LHCN-M2 (cell line): ENCODE measurements at places on chromosomes 16 and 17. TPM values are rescaled to one million over a fixed set of nuclear protein-coding genes. Genes with fewer than 3 reads are reported as not detected.

The PLSCR3 gene
- 38.1 and 54.4 TPM in 2 replicates for total RNA-seq

DNA sequence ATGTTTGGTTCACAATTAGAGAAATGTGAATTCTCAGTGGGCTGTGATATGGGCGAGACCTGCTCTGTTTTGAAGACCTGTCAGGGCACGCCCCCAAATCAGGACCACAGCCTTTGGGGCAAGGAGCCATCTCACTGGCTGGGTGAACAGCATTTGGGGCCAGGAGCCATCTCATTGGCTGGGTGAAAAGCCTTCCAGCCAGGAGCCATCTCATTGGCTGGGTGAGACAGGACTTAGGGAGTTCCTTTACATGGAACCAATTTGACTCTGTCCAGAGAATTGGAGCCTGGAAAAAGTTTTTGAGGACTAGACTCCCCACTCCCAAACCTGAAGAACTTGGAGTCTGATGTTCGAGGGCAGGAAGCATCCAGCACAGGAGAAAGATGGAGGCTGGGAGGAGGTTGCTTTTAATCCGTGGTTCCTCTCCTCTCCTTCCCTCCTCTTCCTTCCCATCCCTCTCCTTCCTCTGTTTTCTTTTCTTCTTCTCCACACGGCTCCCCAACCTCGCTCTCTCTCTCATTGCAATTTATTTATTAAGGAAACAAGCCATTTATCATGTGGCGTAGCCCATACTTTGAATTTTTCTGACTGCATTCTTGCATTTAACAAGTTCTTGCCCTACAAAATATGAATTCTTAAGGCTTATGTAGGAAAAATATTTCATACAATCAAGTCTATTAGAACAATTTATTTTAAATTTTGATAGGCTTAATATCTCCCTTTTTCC, 19.7 kb downstream of the FOXL1 start:
- DNase-seq: no peak

- no peak for DNase-seq
Measured at GRCh38 chr16:12611006-12611477, 192.6 kb downstream of the CPPED1 start.

- DNase-seq: peak; percentile 53
Measured at GRCh38 chr16:25155553-25156460, 44.3 kb downstream of the LCMT1 start.

GRCh38 chr17:42111871-42112551, 503 bp downstream of the DHX58 start:
- peak; percentile 64 for DNase-seq

GRCh38 chr17:71900621-71901229, 220.1 kb upstream of the SOX9 start:
- peak; percentile 30 for DNase-seq
